ENCODE measurements at places on chromosomes 5 and 9. TPM values are rescaled to one million over a fixed set of nuclear protein-coding genes. Genes with fewer than 3 reads are reported as not detected.
A peak's percentile ranks its signal among the peaks of the same experiment; 100 is the strongest.

DNA sequence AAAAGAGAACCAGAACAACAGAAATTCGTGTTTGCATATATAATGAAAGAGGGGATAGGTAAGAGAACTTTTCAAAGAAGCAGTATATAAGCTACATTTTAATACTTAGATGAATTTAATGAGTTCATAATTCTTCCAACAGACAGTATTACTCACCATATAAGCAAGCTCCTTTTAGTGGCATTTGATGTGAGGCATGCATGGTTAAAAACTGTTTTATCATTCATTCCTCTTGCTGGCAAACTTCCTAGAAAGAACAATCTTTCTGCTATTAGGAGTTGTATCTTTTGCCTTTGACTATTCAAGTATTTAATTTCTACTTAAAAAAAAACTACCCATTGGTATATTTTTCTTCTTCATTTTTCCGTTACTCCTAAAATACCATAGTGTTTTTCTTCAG lies 65.7 kb upstream of the EIF4EBP3 start:
- H3K27me3 ChIP-seq: no peaks in the 10 kb centered on the region
- no peak overlapping the region for H3K27ac ChIP-seq
- peaks cover 10% of the 10 kb centered on the region for H3K36me3 ChIP-seq
- no peak for DNase-seq

DNA sequence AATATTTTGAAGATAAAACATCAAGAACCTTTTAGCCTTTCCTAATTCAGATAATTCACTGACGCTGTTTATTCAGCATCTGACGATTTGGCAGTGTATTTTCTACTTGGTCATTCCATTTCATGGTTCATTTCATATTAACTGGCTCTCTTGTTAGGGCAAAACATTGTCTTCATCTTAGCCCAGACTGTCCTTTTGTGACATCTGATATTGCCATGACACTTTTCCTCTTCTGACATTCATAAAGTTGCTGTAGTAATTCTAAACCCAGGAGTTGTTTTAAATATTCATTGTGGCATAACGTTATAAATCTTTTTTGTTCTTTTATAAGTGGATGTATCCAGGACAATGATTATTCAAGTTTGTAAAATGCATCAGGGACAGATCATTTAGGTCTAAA lies 1.8 kb downstream of the SCAMP1 start:
- no peak overlapping the region for H3K27ac ChIP-seq
- H3K4me3 ChIP-seq: no peak overlapping the region
- H3K27me3 ChIP-seq: no peaks in the 10 kb centered on the region

GRCh38 chr5:153624451-153624765 lies 133.9 kb downstream of the GRIA1 start:
- no peak for DNase-seq
- H3K27ac ChIP-seq: no peak overlapping the region
- no peaks in the 10 kb centered on the region for H3K27me3 ChIP-seq
- no peaks in the 10 kb centered on the region for H3K4me1 ChIP-seq
- H3K36me3 ChIP-seq: no peaks in the 10 kb centered on the region

GRCh38 chr9:124551472-124552272 lies 44.5 kb upstream of the NR5A1 start:
- H3K27ac ChIP-seq: no peak overlapping the region
- no peak overlapping the region for H3K4me3 ChIP-seq
- H3K4me1 ChIP-seq: peaks cover 6% of the 10 kb centered on the region
- DNase-seq: peak; percentile 7
- no peaks in the 10 kb centered on the region for H3K27me3 ChIP-seq

GRCh38 chr5:90170261-90170660 lies 239.3 kb downstream of the CETN3 start:
- H3K36me3 ChIP-seq: no peaks in the 10 kb centered on the region
- H3K27me3 ChIP-seq: no peaks in the 10 kb centered on the region
- H3K4me3 ChIP-seq: no peak overlapping the region

GRCh38 chr9:124752967-124753366 lies 18.1 kb downstream of the NR6A1 start:
- no peaks in the 10 kb centered on the region for H3K36me3 ChIP-seq
- peaks cover 8% of the 10 kb centered on the region for H3K27me3 ChIP-seq
- no peak overlapping the region for H3K27ac ChIP-seq
- DNase-seq: no peak
- H3K4me3 ChIP-seq: no peak overlapping the region

DNA sequence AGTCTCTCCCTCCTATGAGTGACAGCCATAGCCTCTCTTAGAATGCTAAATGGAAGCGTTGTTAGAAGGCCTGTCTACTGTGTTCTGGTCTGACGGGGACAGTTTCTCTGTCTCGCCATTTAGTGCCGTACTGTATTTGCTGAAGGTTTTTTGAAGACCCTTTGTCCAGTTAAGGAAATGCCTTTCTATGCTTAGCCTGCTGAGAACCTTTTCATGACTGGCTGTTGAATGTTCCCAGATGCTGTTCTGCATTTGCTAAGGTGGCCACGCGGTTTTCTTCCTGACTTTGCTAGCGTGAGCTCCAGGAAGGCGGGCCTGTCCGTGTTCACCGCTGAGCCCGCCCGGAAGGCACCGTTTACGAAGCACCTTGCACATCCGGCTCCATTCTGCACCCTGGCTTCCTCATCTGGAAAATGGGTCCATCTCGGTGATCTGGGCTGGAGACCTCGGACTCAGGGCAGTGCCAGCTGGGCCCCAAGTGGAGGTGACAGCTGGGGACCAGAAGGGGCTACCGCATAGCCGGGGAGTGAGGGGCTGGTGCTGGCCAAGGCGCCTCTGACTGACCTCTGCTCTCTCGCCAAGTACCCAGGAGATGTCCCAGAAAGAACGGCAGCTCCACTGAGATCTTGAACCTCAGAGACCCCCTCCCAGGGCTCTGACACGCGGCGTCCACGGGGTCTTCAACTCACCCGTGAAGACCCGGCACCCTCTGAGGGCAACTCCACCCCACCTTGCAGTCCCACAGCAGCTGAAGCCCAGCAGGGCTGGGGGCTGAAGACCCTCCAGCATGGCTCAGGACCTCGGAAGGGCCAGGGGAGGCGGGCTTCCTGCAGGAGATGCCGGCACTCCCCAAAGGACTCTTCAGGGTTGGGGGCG lies 52.5 kb upstream of the NKD2 start:
- H3K4me3 ChIP-seq: no peak overlapping the region
- no peak overlapping the region for H3K27ac ChIP-seq
- no peaks in the 10 kb centered on the region for H3K36me3 ChIP-seq
- peaks cover 15% of the 10 kb centered on the region for H3K4me1 ChIP-seq
- H3K27me3 ChIP-seq: peaks cover 6% of the 10 kb centered on the region
- DNase-seq: no peak

DNA sequence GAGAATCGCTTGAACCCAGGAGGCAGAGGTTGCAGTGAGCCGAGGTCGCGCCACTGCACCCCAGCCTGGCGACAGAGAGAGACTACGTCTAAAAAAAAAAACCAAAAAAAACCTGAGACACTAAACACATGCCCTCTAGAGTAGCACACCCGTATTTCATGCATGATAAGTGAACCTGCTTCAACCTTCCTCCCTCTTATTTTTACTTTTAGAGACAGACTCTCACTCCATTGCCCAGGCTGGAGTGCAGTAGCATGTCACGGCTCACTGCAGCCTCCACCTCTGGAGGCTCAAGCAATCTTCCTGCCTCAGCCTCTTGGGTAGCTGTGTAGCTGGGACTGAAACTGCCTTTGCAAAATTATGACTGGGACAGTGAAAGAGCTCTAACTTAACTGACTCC lies 17.6 kb upstream of the NANS start:
- no peak for DNase-seq
- H3K27me3 ChIP-seq: no peaks in the 10 kb centered on the region
- no peaks in the 10 kb centered on the region for H3K36me3 ChIP-seq
- H3K4me1 ChIP-seq: peaks cover 7% of the 10 kb centered on the region
- no peak overlapping the region for H3K27ac ChIP-seq

DNA sequence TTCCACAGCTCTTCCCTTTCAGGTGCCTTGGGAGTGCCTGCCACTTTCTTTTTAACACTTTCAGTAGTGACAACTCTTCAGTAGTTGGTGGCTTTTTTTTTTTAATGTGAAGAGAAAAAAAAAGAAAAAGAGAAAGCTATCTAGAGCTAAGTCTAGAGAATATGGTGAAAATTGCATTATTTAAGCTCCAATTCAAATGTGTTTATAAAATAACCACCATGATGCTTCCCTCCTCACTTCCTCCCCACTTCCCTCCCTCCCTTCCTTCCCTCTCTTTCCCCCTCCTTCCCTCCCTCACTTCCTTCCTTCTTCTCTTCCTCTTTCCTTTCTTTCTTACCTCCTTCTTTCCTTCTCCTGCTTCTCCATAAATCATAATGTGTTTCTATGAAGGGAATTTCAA lies 456.7 kb upstream of the ACTBL2 start:
- DNase-seq: no peak
- no peaks in the 10 kb centered on the region for H3K4me1 ChIP-seq
- H3K27me3 ChIP-seq: no peaks in the 10 kb centered on the region
- no peak overlapping the region for H3K27ac ChIP-seq
- H3K36me3 ChIP-seq: no peaks in the 10 kb centered on the region

The KIF27 gene
- total RNA-seq: 3.2 TPM
